ENCODE measurements at places on chromosomes 3 and 15.

DNA sequence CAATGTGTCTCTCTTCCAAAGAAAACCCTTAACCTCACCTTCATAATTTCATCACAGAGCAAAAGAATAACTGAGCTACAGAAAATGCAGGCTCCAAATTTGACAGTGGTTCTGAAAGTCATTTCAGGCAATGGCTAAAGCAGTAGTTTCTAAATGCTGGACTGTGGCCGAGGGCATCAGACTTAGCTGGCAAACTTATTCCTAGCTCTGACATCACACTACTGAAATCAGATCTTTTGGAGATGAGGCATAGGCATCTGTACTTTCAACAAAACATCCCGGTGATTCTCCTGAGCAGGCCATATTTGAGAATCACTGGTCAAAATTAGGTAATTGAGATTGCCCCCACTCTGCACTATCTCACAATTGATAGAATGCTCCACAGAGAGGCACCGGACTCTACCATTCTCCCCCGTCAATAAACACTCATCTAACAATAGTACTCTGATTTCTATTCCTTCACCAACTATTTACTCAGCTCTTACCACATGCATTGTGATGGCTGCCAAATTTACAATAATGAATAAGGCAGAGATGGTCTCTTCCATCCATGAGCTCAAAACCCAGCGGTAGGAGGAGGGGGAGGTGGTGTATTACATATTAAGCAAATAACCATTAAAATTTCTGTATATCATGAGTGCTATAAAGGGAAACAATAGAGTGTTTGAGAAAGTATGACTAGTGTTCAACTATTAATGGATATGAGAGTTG, 57.3 kb upstream of the SPRED1 start:
- H3K4me1 ChIP-seq = no peaks in the 10 kb centered on the region
- H3K27me3 ChIP-seq = peaks cover 12% of the 10 kb centered on the region

- H3K27ac ChIP-seq = no peak overlapping the region
- no peak overlapping the region for H3K4me3 ChIP-seq
- no peak for DNase-seq
- no peaks in the 10 kb centered on the region for H3K36me3 ChIP-seq
- H3K27me3 ChIP-seq = peaks cover 2% of the 10 kb centered on the region
- H3K4me1 ChIP-seq = peaks cover 32% of the 10 kb centered on the region
Measured at GRCh38 chr3:40969756-40970466, 229.4 kb upstream of the CTNNB1 start.

- H3K4me3 ChIP-seq = no peak overlapping the region
- no peaks in the 10 kb centered on the region for H3K4me1 ChIP-seq
- peaks cover 2% of the 10 kb centered on the region for H3K27me3 ChIP-seq
Measured at GRCh38 chr15:82870727-82871320, 61.4 kb downstream of the WHAMM start.

DNA sequence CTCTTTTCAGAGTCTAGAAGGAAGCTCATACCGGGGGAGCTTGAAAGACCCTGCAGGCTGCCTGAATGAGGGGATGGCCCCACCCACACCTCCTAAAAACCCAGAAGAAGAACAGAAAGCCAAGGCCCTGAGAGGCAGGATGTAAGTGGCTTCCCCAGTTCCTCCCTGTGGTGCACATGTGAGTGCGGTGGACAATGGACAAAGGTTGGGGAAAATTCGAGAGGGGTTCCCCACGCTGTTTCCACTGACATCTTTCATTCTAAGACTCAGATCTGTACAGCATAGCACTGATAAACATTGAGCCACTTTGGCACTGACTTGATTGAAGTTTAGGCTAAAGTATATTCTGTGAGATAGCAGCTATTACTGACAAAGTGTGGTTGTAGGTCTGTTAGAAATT, 79.5 kb upstream of the UMPS start:
- peaks cover 3% of the 10 kb centered on the region for H3K36me3 ChIP-seq
- H3K27me3 ChIP-seq = peaks cover 22% of the 10 kb centered on the region

GRCh38 chr15:52151353-52151752, 38.8 kb upstream of the BCL2L10 start:
- peaks cover 3% of the 10 kb centered on the region for H3K4me1 ChIP-seq
- no peak overlapping the region for H3K27ac ChIP-seq
- DNase-seq = no peak
- H3K4me3 ChIP-seq = no peak overlapping the region
- H3K36me3 ChIP-seq = peaks cover 23% of the 10 kb centered on the region

DNA sequence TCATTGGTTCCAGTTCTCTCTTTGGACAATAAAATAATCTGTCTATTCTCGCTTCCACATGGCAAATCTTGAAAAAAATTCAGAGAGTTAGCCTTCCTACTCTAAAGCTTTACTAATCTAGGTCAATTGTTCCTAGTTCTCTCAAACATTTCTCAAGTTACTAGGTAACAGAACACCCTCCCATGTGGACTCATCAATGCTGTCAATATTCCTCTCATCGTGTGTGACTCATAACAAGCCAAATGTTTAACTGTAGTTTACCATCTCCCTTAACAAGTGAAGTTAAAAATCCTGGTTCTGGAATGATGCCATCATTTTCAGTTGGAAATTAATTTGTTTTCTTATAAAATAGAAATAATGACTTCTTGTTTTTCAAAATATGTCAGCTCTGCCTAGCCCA, 438.6 kb downstream of the ROBO1 start:
- H3K27ac ChIP-seq = no peak overlapping the region
- DNase-seq = no peak
- no peaks in the 10 kb centered on the region for H3K27me3 ChIP-seq
- H3K4me3 ChIP-seq = no peak overlapping the region
- H3K4me1 ChIP-seq = no peaks in the 10 kb centered on the region
- no peaks in the 10 kb centered on the region for H3K36me3 ChIP-seq

GRCh38 chr15:87827131-87827530, 429.4 kb downstream of the NTRK3 start:
- no peaks in the 10 kb centered on the region for H3K36me3 ChIP-seq
- no peak for DNase-seq

GRCh38 chr3:45366290-45366689, 22.1 kb upstream of the LARS2 start:
- H3K4me3 ChIP-seq = no peak overlapping the region
- H3K36me3 ChIP-seq = no peaks in the 10 kb centered on the region
- DNase-seq = no peak
- H3K27me3 ChIP-seq = peaks cover 10% of the 10 kb centered on the region
- peaks cover 11% of the 10 kb centered on the region for H3K4me1 ChIP-seq
- no peak overlapping the region for H3K27ac ChIP-seq
